ENCODE measurements at places on chromosomes 16 and 17.

DNA sequence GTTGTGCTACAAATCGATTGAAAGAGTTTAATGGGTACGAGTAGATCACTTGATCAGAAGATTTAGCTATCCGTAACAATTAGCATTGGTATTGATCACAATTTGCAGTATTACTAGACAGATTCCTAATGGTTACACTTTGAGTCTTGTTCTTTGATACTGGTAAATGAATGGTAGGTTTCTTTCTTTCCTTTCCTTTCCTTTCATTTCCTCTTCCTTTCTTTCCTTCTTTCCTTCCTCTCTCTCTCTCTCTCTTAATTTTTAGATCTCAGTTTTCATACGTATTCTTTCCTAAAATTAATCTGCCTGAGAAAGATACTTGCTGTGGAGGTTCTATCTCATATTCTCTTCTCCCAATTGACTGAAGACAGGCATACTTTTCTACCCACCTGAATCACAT lies 17.9 kb downstream of the CPD start:
- DNase-seq, result no peak
- H3K36me3 ChIP-seq, result peaks cover 5% of the 10 kb centered on the region
- no peaks in the 10 kb centered on the region for H3K27me3 ChIP-seq
- no peak overlapping the region for H3K4me3 ChIP-seq
- no peak overlapping the region for H3K27ac ChIP-seq

GRCh38 chr16:19463468-19464315 lies 46.0 kb downstream of the TMC5 start:
- no peak overlapping the region for H3K4me3 ChIP-seq
- H3K4me1 ChIP-seq, result no peaks in the 10 kb centered on the region
- DNase-seq, result no peak
- no peak overlapping the region for H3K27ac ChIP-seq
- peaks cover 4% of the 10 kb centered on the region for H3K27me3 ChIP-seq

DNA sequence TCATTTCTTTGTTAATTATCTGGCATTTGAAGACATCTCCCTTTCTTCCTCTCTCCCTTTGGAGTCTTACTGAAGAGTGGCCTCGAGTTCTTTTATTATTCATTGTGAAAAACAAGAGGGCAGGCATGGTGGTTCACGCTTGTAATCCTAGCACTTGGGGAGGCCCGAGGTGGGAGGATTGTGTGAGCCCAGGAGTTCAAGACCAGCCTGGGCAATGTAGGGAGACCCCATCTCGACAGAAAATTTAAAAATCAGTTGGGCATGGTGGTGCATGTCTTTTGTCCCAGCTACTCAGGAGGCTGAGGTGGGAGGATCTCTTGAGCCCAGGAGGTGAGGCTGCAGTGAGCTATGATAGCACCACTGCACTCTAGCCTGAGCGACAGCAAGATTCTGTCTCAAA lies 20.1 kb downstream of the BPTF start:
- H3K36me3 ChIP-seq, result no peaks in the 10 kb centered on the region
- no peak for DNase-seq

DNA sequence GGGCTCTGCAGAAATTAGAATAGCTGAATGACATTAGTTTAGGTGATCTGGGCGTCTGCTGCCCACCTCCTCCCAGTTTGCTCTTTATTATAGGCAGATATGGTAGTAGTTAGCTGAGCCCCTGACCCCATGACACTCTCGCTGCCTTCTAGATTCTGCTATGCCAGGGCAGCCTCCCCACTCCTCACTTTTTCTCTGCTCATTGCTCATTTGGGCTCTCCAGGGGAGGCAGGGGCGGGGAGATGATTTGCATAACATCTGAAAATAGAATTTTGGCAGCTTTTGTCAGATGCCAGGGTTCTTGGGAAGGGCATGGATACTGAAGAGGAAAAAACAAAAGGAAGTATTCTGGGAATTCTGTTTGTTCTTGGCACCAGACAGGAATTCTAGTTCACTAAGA lies 78.0 kb upstream of the GAS7 start:
- H3K4me1 ChIP-seq, result no peaks in the 10 kb centered on the region
- H3K27me3 ChIP-seq, result peaks cover 30% of the 10 kb centered on the region
- no peak overlapping the region for H3K27ac ChIP-seq
- no peak overlapping the region for H3K4me3 ChIP-seq
- no peak for DNase-seq

DNA sequence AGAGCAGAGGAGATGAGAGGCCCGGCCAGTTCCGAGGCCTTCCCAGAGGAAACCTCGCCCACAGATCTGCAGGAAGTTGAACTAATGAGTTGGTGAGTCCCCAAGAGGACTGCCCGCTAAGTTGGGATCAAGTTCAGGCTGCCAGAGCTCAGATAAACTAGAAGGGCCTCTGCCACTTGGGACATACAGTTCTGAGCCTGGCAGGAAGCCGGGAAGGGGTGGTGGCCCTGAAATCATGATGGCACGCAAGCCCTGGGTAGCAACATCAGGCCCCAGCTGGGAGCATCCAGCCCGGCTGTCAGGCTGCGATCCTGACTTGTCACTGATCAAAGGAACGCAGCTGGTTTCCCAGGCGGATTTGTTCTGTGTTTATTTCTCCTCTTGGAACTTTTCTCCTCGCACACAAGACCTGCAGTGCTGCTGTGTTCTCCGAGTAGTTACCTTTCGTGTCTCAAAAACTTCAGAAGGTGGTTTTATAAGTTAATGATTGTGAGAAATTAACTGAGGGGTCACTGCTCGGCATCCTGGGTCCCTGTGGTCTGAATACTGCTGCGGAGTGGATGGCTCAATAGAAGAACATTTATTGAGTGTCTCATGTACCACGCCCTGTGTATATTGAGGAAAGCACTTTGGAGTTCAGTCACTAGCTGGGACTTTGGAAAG lies 8.0 kb upstream of the WFDC1 start:
- peak overlapping the region; percentile 77 for H3K27ac ChIP-seq
- peaks cover 24% of the 10 kb centered on the region for H3K27me3 ChIP-seq
- H3K36me3 ChIP-seq, result no peaks in the 10 kb centered on the region
- DNase-seq, result no peak

DNA sequence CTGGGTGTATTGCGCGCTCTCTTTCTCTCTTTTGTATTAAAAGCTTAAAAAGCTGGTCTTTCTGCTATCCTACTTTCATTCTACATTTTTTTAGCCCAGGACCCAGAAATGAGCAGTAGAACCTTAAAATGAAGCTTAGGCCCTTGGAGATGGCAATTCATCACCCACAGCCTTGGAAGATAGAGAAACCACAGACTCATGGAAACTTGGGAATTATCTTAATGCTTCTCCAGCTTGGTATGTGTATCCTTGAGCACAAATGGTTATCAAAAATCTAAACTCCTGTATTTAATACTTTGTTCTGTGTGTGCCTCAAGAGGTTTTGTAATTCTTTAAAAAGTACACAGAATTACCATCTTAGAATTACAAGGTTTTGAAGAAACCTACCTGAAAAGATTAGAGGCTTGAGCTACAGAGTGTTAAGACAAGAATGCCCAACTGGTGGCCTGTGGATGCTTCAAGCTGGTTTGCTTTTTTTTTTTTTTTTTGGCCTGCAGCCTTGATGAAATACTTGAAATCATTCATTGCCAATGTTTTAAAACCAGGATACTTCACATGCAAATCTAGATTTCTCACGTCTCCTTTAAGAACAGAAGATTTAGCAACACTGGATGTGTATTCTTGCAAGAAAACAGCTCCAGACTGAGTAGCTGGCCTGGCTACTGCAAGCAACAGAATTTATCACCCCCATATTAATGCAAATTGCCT lies 105.0 kb downstream of the XYLT1 start:
- peak overlapping the region; percentile 55 for H3K27ac ChIP-seq
- no peaks in the 10 kb centered on the region for H3K36me3 ChIP-seq
- peaks cover 78% of the 10 kb centered on the region for H3K4me1 ChIP-seq

DNA sequence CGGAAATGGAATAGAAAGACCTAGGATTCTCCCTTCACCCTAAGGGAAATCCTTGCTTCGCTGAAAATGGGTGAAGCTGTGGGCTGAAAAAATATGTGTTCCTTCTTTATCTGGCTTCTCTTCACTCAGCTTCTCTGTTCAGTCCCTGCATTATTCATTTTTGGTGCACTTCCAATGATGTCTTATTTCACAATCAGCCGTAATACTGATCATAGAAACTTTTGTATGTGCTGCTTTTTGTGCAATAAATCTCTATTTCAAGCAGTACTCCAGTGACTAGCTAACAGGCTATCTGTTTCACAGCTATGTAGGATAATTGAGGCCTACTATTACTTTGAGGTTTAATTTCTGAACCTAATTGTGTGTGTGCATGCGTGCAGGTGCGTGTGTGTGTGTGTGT lies 144.6 kb downstream of the FOXL1 start:
- no peaks in the 10 kb centered on the region for H3K4me1 ChIP-seq
- H3K27ac ChIP-seq, result no peak overlapping the region
- H3K36me3 ChIP-seq, result no peaks in the 10 kb centered on the region

DNA sequence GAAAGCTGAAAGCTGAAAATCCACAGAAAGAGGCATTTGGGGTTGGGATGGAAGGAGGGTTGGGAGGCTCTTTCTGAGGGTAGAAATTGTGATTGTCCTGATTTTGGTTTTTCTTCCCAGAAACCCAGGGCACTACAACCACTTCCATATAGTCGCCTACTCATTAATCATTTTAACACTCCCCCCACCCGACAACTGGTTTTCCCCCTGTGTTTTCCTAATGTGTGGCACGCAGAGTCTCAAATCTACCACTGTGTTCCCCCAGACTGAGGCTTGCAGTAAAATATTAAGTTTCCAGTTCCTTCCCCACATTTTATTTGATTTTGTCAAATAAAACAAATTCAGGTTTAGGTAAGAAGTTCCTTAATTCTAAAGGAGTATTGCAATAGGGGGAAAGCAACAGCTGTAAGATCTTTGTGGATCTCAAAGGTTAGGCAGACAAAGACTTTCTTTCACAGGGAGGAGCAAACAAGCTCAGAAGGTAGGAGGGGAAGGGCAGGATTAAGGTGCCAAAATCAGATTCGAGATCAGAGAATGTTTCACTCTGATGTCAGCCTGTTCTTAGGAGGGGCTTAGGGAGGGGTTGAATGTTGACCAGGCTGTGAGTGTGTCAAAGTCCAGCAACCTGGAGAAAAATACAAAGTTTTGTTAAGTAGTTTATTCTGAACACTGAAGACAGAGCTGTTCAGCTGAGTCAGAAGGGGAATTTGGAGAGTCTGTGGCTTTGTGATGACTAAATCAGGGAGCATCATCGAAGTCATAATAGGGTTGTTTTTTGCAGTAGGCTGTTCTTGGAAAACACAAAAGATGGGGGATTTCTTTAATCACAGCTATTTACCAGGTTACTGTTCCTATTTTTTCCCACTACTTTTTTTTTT lies 3.6 kb downstream of the ZNF267 start:
- H3K4me1 ChIP-seq, result peaks cover 55% of the 10 kb centered on the region
- no peaks in the 10 kb centered on the region for H3K27me3 ChIP-seq
- peaks cover 3% of the 10 kb centered on the region for H3K36me3 ChIP-seq
- H3K27ac ChIP-seq, result peak overlapping the region; percentile 98

GRCh38 chr17:7626307-7626706 lies 1.3 kb downstream of the SAT2 start:
- DNase-seq, result no peak
- no peaks in the 10 kb centered on the region for H3K27me3 ChIP-seq
- no peak overlapping the region for H3K27ac ChIP-seq

DNA sequence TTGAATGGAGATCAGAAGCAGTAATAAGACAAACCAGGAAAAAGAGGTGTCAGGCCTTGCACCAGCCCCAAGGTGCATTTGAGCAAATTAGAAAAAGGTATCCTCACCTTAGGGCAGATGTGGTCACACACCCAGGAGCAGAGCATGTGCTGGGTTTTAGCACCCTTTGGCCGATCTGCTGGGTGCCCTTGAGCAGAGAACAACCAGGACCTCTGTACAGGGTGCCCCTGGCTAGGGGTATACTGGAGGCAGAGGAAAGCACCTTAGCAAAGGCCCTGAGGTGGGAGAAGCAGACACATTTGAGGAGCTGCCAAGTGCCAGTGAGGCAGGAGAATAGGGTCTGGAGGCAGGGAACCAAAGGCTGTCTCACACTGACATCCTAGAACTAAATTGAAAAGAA lies 67.0 kb downstream of the IQCK start:
- no peaks in the 10 kb centered on the region for H3K27me3 ChIP-seq
- DNase-seq, result no peak
- no peaks in the 10 kb centered on the region for H3K4me1 ChIP-seq
- no peak overlapping the region for H3K4me3 ChIP-seq

DNA sequence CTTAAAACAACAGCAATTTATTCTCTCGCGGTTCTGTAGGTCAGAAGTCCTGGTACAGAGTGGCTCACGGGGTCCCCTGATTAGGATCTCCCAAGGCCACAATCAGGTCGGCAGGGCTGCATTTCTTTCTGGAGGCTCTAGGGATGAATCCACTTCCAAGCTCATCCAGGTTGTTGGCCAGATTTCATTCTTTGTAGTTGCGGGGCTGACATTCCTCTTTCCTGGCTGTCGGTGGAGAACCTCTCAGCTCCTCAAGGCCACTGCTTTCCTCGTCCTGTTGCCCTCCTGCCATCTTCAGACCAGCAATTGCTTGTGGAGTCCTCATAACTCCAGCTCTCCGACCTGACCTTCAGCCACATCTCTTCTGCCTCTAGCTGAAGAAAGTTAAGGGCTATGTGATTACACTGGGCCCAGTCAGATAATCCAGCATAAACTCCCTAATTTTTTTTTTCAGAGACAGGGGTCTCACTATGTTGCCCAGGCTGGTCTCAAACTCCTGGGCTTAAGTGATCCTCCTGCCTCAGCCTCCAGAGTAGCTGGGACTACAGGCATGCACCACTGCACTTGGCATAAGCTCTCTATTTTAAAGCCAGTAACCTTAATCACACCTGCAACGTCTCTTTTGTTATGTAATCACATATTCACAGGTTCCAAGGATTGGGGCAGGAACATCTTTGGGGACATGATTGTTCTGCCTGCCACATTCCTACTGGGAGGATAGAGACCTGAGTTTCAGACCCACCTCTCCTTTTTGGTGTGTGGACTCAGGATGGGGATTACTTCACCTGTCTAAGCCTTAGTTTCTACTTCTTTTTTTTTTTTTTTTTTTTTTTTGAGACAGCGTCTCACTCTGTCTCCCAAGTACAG lies 4.1 kb upstream of the GAST start:
- no peaks in the 10 kb centered on the region for H3K36me3 ChIP-seq
- DNase-seq, result no peak
- no peak overlapping the region for H3K27ac ChIP-seq
- H3K4me1 ChIP-seq, result peaks cover 4% of the 10 kb centered on the region
- H3K4me3 ChIP-seq, result no peak overlapping the region

- peak; percentile 58 for DNase-seq
- H3K4me1 ChIP-seq, result no peaks in the 10 kb centered on the region
- H3K4me3 ChIP-seq, result no peak overlapping the region
- peaks cover 32% of the 10 kb centered on the region for H3K36me3 ChIP-seq
These were observed 22.4 kb upstream of the LGALS9 start for GRCh38 chr17:27608328-27609230.

DNA sequence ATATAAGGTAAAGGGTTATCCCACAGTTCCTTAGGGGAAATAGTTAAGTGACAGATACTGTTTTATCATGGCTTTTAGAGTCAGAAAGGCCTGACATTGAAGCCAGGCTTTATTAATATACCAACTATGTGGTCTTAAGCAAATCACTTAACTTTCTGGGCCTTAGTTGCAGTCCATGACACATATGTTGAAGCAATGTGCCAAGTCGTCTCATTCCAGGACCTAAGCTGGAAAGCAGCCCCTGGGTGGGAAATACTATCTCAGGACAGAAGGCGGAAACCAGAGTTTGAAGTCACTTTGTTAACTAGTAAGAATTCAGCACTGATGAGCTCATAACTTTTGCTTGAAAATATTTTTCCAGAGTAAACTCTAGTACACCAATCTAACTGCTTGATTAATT lies 80.0 kb downstream of the USP32 start:
- DNase-seq, result no peak
- H3K27me3 ChIP-seq, result no peaks in the 10 kb centered on the region
- peaks cover 2% of the 10 kb centered on the region for H3K36me3 ChIP-seq
- H3K27ac ChIP-seq, result no peak overlapping the region

Measured in chondrocyte (in vitro differentiated cells).